ENCODE measurements at places on chromosomes 16 and 17. TPM values are rescaled to one million over a fixed set of nuclear protein-coding genes. Genes with fewer than 3 reads are reported as not detected.

GRCh38 chr17:323181-323580, 29.4 kb downstream of the RPH3AL start:
- DNase-seq: no peak

DNA sequence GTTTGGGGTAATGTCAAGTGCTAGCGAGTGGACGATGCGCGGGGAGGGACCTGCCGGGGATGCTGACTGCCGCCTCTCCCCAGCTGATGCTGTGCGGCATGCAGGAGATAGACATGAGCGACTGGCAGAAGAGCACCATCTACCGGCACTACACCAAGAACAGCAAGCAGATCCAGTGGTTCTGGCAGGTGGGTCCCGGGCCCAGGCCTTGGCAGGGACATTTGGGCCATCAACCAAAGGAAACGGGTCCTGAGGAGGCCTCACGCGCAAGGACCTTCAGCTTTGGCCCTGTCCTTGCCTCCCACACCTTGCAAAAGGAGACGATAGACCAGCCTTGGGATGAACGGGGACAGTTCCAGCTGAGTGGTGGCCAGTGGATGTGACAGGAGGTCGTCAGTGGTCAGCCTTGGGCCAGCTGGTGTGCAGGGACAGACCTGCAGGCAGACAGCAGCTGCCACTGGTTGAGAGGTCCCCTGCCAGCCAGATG, 13.6 kb upstream of the CLEC18A start:
- no peak for DNase-seq

DNA sequence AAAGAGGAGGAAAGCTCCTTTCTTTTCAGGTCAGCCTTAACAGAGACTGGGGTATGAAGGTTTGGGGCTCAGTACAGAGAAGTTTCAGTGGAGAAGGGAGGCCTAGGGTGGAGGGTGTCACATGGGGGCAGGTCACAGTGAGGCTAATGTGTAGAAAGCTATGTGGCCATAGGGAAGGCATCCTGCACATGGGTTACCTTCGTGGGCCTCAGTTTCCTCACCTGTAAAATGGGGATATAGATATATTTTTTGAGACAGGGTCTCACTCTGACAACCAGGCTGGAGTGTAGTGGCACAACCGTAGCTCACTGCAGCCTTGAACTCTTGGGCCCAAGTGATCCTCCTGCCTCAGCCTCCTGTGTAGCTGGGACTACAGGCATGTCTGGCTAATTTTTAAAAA, 41.8 kb downstream of the EMP2 start:
- no peak for DNase-seq

DNA sequence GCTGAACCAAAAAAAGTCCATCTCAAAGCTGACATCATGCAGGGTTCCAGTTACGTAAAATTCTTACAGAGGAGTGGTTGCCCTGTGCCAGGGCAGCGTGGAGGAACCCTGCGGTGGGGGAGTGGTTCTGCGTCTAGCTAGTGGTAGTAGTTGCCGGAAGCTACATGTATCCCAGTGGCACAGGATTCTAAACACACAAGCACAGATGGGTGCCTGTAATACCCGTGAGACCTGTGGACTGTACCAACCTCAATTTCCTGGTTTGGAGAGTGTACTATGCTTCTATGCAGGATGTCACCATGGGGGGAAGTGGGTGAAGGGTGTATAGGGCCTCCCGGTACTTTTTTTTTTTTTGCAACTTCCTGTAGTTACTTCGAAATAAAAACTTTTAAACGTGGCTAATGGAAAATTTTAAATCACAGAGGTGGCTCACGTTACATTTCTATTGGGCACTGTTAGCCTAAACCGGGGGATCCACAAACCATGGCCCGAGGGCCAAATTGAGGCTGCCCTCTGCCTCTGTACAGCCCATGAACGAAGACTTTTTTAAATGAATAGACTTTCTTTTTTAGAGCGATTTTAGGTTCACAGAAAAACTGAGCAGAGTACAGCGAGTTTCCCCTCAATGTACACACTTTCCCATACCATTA, 38.5 kb downstream of the TBC1D16 start:
- no peak for DNase-seq

DNA sequence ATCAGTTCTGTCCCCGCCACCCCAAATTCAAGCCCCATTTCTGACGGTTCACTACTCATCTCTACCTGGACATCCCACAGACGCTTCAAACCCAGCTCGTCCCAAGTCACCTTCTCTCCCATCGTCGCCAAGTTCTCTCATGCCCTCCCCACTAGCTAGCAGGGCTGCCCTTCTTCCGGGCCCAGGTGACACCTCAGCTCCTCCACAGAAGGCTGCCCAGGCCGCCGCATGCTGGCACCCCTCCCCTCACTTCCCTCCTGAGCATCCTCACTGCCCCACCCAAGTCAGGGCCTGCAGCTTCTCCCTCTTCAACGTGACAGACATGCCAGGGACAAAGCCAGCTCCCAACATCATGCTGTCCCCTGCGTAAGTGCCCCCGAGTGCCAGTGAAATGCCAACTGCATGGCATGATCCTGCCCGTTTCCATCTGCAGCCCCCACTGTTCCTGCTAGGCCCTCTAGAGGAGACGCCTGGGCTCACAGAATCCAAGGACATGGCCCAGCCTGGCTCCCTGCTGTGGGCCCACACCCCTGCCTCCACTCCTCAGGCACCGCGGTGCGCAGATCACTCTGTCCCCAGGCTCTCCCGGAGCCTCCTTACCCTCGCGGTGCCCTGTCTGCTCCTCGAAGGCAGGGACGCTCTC, 5.9 kb downstream of the CYB561 start:
- DNase-seq: no peak

- DNase-seq: no peak
Observed at GRCh38 chr17:63588797-63589196, 11.9 kb upstream of the TACO1 start.

DNA sequence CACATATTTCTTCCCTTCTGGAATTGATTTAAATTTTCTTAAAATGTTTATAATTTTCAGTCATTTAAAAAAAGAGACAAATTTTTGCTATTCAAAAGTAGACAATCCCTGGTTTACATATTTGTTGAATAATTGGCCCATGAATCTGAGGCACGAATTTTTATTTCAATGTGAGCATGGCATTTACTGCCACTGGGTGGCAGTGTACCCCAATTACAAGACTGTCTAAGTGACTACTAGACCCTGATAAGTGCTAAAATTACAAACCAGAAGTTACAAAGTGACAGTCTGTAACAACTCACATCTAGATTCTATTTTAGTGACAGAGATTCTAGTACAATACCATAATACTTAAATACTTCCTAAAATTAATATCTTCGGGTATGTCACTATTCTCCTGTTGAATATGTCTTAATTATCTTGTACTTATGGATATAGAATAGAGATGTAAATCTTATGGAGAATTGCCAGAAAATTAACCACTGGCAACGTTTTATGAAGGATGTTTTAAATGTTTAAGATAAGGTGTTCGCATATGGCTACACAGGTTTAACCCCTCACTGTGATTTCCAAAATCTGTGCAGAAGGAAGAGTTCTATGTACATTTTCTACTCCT, 235.8 kb downstream of the MAP2K4 start:
- peak; percentile 81 for DNase-seq

- no peak for DNase-seq
Observed at GRCh38 chr17:73532421-73532901, 111.8 kb downstream of the SDK2 start.

DNA sequence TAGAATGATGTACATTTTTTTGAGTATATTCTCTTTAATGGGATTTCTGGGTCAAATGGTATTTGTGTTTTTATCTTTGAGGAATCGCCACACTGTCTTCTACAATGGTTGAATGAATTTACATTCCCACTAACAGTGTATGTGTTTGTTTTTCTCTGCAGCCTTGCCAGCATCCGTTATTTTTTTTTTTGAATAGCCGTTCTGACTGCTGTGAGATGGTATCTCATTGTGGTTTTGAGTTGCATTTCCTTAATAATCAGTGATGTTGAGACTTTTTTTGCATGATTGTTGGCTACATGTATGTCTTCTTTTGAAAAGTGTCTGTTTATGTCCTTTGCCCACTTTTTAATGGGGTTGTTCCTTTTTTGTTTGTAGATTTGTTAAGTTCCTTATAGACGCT, 172.7 kb upstream of the CDH8 start:
- no peak for DNase-seq

DNA sequence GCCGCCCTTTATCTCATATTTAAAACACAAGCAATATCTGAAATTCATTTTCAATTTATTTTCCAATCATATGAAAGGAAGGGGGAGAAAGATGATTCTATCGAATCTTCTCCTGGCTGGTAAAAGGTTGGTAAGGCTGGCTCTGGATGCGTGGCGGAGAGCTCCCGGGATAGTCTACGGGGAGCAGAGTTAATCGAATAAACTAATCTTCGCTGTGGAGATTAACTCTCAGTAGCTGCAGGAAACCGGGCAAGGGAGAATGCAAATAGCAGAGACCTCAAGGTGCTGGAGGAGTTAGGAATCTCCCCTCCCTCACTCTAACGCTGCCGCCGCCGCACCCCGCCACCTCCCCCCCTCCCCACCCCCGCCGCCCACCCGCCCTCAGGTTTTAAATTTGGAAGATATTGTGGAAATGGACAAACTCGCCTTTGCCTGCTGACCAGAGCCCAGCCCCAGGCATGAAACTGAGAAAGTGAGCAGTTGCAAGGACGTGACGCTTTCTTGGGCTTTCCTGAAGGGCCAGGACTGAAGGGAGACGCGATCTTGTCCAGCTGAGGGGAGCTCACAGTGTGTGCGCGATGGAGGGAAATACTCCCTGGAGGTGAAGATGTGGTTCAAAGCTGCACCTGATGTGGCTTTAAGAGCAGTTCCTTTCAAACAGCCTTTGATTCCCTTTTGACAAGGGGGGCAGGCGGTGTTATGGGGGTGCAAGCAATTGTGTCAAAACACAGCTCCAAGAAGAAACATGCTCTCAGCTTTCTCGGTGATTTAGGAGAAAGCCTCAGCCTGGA, 308.2 kb upstream of the IRX3 start:
- DNase-seq: no peak

GRCh38 chr17:69962436-69962995, 112.5 kb upstream of the KCNJ16 start:
- no peak for DNase-seq

DNA sequence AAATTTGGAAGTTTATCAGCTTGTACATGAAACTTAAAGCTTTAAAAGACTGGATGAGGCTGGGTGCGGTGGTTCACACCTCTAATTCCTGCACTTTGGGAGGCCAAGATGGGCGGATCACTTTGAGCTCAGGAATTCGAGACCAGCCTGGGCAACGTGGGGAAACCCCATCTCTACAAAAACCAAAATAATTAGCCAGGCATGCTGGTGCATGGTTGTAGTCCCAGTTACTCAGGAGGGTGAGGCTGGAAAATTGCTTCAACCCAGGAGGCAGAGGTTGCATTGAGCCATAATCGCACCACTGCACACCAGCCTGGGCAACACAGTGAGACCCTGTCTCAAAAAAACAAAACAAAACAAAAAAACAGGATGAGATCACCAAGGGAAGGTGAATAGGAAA, 209.5 kb downstream of the AATF start:
- no peak for DNase-seq

GRCh38 chr16:69619514-69619913, 53.7 kb downstream of the NFAT5 start:
- no peak for DNase-seq

GRCh38 chr17:34578016-34578415, 1.4 kb upstream of the TMEM132E start:
- DNase-seq: no peak

GRCh38 chr16:48347980-48348379, 37.2 kb downstream of the SIAH1 start:
- no peak for DNase-seq

SKAP1 gene
- not detected for polyA plus RNA-seq

DPEP3 gene
- not detected for polyA plus RNA-seq

ADGRG3 gene
- polyA plus RNA-seq: not detected

CLDN9 gene
- polyA plus RNA-seq: not detected

ZNF423 gene
- 0.10 TPM for polyA plus RNA-seq

KRTAP3-3 gene
- not detected for polyA plus RNA-seq

HP gene
- not detected for polyA plus RNA-seq

CACNG4 gene
- 0.53 TPM for polyA plus RNA-seq

Measured in IMR-90 (cell line).